Common myeloid progenitor, CD34-positive (primary cell): ENCODE measurements at places on chromosomes 4 and X.

DNA sequence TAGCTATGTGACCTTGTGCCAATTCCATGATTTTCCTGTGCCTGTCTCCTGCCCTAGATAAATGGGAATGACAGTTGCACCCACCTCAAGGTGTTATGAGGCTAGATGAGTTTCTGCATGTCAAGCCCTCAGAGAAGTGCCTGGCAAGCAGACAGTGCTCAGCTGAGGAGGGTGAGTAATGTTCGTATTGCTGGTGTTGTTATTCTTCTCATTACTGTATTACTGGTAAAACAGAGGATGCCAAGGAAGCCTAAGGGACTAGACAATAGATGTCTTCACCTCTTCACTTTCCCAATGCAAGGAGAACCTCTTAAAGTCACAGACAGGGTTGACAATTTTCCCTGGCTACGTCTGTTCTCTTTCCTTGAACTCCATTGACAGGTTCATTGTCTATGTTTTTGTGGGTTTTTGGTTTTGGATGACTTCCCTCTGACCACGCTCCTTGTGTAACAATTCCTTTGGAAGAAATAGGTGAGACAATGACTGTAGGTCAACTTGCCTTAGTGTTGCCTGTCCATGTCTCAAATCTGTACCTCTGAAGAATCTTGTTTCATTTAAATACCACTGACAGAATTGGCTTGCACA lies 19.2 kb downstream of the ETDC start:
- no peak for DNase-seq

DNA sequence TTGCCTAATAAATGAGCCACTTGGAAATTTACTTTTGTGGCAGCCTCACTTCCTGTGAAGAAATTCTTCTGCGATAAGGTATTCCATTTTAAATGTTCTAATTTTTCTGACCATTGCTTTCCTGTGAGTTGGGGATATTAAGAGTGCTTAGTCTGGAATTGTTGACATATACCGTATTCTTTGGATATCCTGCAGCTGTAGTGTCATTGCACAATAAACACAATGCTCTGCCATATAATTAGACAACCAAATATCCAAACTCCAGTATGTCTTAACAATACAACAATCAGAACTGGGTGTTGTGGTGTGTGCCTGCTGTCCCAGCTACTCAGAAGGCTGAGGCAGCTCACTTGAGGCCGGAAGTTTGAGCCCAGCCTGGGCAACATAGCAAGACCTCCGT lies 99.4 kb downstream of the LUZP4 start:
- DNase-seq, result no peak

GRCh38 chr4:105093975-105094374 lies 52.7 kb upstream of the TET2 start:
- no peak for DNase-seq

DNA sequence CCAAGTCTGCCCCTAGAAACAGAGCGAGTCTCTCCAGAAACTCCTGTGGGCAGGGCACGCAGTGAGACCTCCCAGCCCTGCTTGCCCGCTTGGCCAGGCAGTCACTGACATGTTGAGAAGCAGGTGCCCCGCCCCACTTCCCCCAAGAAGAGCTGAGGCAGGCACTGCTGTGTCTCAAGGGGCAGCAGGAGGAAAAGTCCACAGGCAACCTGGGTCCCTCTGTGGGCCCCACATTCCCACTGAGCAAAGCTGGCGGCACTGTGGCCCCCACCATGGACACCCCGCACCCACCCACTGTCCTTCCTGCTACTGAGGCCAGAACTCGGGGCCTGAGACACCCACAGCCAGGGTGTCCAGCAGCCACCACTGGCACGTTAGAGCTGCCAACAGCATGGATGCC lies 137.3 kb upstream of the NKX1-1 start:
- DNase-seq, result no peak

DNA sequence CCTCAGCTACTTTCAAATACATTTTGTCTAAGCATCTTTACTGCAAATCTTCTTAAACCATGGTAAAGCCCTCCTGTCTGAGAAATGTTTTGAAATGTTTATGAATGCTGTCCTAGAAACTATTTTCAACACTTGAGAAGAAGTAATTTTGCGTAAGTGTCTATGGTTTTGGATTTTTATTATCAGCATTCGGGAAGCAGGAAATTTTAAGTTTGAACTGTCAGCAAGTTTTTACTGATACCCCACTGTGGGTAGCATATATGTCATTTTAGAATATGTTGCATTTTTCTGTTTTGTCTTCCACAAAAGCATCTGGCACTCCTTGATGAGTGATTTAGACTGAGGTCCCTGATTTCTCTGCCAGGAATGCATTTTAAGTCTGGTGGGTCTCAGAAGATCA lies 302.4 kb upstream of the GIMD1 start:
- DNase-seq, result no peak

DNA sequence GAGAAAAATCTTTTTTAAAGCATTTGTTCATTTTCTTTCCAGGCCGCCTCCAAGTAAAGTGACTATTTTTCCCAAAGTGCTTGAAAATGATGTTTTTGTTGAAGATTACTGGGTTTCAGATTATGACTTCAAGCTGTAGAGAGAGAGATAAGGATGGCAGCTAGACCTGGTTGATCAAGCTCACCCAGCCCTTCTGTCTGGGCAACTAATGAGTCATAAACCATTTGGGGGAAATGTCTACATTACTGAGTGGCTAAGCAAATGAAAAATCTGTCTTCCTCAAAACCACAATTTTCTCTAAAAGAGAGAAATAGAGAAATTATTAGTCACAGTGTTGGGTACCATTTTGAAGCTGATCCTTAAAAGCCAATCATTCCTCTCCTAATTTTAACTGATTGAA lies 355.4 kb upstream of the CPEB2 start:
- no peak for DNase-seq

- no peak for DNase-seq
These were observed 3.6 kb upstream of the PDE5A start for GRCh38 chr4:119632216-119632615.
